ENCODE measurements at places on chromosomes 12 and 14.

- no peak for DNase-seq
These were observed 73.2 kb downstream of the SLC25A47 start for GRCh38 chr14:100396266-100396795.

DNA sequence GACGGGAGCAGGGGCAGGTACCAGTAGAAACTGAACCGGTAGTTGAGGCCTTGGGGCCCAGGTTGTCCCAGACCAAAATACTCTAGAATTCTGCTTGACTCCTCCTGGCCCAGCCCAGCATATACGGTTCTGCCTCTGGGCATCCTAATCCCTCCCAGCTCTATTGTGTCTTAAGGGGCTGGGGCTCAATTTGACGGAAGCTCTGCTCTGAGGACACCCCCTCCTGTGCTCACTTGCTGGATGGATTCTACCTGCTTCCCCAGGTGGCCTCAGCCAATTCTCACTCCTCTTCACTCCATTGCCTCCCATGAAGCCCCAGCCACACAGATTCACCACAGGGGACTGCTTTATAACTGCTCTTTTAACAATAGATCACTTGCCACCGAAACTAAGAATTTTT lies 219.5 kb upstream of the FKBP4 start:
- no peak for DNase-seq

- no peak for DNase-seq
These were observed 195.5 kb upstream of the TMPO start for GRCh38 chr12:98319716-98320425.

DNA sequence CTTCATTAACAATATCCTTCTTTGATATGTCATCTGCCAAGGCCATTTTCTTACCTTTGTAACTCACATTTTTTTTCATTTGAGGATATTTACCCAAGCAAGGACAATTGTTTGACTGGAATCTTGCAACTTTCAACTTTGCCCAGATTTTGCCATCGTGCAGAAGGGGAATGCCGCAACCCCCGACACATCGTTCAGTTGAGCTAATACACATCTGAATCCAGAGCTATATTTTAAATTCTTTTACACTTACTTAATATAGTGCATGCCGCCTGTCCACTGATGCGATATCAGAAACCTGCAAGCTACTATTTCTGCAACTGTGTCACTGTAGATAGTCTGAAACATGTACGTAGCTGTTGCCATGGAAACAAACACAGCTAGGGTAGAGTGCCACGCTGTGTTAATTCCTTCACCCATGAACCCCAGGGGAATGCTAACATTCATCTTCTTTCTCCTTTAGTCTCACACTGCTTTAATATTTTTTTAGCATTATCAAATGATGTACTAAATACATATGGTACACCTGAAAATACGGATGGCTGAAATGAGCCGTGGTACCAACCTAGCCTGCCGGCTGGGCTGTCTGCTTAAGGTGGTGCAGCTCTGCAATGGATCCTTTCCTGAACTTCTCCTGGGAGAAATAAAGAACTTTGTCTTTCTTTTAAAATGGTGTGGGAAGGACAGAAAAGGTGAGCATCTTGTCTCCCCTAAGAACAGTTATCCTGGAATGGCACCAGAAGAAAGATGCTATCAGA lies 77.0 kb upstream of the FOXN3 start:
- peak; percentile 97 for DNase-seq

GRCh38 chr14:76830556-76830955 lies 4.3 kb downstream of the LRRC74A start:
- DNase-seq, result no peak

- no peak for DNase-seq
These were observed 157.7 kb upstream of the TBX3 start for GRCh38 chr12:114841557-114842251.

- no peak for DNase-seq
These were observed 28.9 kb downstream of the DEGS2 start for GRCh38 chr14:100130521-100130920.

DNA sequence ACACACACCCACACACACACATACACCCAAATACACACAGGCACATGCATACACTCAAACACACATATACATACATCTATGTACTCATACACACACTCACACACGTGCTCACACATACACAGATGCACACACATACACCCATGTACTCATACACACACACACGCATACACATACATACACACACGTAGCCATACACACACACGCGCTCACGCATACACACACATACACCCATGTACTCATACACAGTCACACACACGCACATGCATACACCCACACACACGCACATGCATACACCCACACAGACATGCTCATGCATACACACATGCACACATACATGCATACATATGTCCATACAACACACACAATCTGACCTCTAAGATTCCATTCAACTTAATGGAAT lies 87.7 kb upstream of the ANO2 start:
- DNase-seq, result no peak

DNA sequence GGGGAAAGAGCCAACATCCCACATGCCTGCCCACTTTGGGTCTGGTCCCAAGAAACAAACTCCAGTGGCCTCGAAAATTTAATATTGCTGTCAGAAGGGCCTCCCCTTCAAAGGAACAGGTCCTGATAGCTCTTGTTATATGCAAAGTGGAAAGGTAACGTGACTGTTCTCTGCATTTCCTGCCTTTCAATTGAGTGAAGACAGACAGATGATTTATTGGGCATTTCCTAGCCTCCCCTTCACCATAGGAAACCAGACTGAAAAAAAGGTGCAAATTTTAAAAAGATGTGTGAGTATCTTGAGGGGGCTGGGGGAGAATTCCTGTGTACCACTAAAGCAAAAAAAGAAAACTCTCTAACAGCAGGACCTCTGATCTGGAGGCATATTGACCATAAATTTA lies 235.2 kb downstream of the ZFP36L1 start:
- DNase-seq, result no peak

GRCh38 chr14:56810836-56811592 lies 735 bp upstream of the OTX2 start:
- no peak for DNase-seq

DNA sequence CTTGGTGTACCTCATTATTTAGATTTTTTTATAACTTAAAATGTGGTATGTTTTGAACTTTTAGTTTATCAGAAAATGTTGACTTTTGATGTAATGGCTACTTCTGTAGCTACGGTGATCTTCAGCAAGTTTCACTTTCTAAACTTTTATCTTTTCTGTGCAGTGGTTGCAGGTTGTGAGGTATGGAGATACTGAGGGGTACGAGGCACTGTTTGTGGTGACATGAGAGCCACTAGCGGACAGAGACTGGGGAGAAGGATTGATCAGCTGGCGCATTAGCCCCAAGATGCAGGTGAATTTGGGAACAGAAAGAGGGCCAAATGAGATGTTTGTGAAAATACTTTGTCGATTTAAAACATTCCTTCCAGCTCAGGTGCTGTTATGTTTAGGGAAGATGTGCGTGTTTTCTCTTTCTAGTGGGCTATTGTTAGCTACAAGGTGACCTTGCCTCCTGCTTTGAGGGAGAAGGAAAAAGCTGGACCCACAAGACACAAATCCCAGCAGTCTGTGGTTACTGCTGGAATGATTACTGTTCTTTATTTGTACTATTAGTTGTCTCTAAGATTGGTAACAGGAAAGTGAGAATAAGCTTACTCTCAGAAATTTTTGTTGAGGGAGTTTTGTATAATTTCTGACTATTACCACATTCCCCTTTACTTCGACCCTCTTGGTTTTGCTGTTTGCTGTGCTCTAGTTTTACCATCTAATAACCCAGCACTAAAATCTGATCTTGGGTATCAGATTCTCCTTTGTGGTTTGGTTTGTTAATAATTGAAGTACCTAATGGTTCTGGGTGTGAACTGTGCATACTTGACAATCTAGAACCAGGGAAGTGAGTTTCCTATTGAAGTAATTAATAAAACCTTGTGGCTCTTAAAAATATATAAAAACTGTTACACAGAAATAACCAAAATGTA lies 61.7 kb downstream of the FBXO34 start:
- DNase-seq, result no peak

- peak; percentile 74 for DNase-seq
These were observed 1.1 kb downstream of the ATXN2 start for GRCh38 chr12:111597831-111598636.

- no peak for DNase-seq
These were observed 3.7 kb upstream of the NOS1 start for GRCh38 chr12:117365049-117365616.

DNA sequence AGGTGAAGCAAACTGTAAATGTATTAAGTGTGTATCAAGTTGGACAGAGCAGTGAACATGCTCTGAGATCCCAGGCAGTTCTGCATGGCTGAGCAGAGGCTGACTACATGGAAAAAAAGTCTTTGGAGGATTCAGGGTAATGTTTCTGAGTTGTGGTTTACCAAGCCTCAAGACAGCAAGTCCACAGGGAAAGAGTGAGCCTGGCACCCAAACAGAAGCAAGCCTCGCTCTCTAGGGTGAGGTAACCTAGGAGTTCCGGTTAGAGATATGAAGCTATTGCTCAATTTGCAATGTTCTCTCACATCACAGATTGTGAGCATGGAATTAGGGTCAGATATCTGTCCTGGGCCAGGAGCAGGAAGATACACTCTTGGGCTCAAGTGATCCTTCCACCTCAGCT lies 158.6 kb downstream of the MON2 start:
- no peak for DNase-seq

- DNase-seq, result no peak
These were observed 100.7 kb downstream of the DUSP6 start for GRCh38 chr12:89251342-89252271.

- DNase-seq, result no peak
These were observed 211.5 kb upstream of the C14orf180 start for GRCh38 chr14:104367866-104368750.

- DNase-seq, result no peak
These were observed 386.3 kb upstream of the TBX3 start for GRCh38 chr12:115070313-115070712.

DNA sequence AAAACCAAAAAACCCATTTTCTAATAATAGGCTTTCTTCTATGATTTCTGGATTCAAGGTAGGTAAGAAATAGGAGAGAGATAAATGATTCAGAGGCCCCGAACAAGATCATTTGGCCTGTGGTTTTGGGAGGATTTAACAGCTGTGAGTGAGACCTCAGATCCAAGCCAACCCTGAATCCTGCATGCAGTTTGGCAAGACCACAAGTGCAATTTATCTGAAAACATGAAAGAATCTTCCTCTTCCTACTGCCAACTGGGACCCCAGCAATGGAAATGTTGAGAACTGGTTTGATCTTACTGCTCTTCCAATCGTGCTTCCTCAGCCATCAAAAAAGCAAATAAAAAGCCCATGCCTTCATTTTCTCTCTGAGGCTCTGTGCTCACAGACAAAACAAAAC lies 519.7 kb upstream of the TBX3 start:
- DNase-seq, result no peak

GRCh38 chr14:19920021-19920657 lies at the start of gene OR4K5:
Gene OR4K5 (plus strand): TSS chr14:19920607. CDS start chr14:19920607, 0 bp downstream.
- DNase-seq, result no peak

DNA sequence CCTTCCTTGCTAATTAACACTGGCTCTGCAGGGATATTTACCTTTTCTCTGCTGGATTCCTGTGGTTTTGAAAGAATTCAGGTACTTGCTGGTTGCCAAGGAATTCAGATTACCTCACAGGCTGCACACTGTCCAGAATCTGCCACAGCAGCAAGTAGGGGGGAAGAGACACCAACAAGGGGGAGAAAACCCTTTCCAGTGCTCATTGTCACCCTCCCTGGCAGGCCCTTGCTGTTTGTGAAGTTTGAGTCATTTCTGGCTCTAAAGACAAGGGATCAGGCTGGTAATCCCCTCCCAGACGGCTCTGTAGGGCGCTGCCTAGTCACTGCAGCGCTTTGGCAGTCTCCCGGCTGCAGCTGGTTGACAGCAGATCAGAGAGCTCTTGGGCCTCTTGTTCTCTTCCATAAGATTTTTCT lies 50.8 kb downstream of the TTLL5 start:
- DNase-seq, result no peak

GRCh38 chr12:105590571-105590970 lies 260.1 kb downstream of the C12orf75 start:
- DNase-seq, result no peak

DNA sequence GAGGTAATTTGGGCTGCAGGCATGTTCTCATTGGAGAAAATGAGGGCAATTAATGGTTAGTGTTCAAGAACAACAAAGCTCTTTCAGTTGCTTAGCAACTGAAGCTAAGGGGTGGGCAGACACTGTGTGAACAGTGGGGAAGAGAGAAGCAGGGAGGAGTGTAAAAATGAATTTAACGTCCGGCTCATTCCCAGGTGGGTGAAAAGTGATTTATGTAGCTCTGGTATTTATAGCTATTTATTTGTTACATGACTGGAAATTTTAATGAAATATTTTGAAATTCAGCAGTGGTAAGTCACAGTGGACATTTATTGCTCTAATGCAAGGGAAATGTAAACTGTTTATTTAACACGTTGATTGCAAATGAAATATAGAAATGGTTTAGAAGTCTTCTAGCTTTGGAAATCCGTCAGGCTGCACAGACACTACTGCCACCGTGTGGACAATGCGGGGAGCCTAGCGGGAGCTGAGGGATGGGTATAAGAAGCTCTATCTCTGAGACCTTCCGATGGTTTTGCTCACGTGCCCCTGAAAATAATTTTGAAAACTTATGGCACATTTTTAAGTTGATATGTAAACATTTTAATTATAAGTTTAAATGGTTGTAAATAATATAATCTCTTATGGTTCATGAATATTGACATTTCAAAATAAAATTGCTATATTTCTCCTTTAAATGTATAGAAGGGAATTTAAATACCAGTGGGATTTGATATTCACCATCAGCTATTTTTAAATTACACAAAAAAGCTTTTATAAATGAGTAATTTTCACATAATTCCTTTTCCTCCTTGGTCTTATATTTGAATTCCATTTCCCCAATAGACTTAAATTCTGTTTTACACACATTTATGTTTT lies 54.4 kb downstream of the E2F7 start:
- peak; percentile 89 for DNase-seq

DNA sequence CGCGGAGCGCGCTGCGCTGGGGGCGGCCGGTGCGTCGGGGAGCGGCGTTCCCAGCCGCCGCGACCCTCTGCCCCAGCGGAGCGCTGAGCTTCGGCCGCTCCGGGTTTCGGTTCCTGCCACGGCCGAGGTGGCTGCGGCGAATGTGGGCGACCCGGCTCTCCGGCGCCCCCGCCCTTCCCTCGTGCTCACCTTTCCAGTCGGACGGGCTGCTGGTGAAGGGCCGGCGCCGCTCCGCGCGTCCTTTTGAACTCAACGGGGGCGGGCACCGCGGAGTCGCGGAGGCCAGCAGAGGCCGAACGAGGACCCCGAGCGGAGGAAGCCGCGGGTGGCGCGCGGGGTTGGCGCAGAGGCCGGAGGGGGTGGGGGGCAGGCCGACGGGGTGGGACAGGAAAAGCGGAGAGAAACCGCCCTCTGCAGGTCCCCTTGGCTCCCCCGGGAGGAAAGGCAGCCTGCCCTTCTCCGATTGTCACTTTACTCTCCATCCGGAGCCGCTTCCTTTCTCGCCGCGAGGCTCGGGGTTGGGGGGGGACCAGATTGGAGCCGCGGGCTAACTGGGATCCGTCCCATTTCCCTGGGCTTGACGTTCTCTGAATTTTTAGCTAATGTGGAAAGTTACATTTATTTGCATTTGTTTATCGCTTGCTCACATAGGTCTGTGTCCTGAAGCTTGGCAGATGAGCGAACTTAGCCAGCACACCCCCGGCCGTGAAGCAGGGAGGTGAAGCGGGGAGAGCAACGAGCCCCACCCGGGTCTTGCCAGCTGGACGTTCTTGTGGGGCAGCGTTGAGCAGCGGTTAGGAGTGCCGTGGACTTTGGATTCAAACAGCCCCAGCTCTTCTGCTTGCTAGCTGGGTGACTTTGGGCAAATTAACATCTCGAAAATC lies at the start of gene SMAGP:
SMAGP (minus strand) TSS at position 349 of the 884 bp plus-strand sequence. CDS start 1,137 bp downstream, outside the sequence.
- DNase-seq, result peak; percentile 78
